ENCODE measurements at places on chromosomes 1 and 21. TPM values are rescaled to one million over a fixed set of nuclear protein-coding genes. Genes with fewer than 3 reads are reported as not detected.

DMBX1 gene
- 0.04 TPM for polyA plus RNA-seq

NBPF10 gene
- polyA plus RNA-seq = 1.5 TPM

MAGI3 gene
- 35.6 TPM for polyA plus RNA-seq

GORAB gene
- polyA plus RNA-seq = 27.0 TPM

LCE2B gene
- not detected for polyA plus RNA-seq

All from left lung (tissue), 14 donors.